NCI-H748 treated with DMSO at 0.1 percent for 48 hours (cell line): ENCODE measurements at places on chromosomes 13 and 19.

DNA sequence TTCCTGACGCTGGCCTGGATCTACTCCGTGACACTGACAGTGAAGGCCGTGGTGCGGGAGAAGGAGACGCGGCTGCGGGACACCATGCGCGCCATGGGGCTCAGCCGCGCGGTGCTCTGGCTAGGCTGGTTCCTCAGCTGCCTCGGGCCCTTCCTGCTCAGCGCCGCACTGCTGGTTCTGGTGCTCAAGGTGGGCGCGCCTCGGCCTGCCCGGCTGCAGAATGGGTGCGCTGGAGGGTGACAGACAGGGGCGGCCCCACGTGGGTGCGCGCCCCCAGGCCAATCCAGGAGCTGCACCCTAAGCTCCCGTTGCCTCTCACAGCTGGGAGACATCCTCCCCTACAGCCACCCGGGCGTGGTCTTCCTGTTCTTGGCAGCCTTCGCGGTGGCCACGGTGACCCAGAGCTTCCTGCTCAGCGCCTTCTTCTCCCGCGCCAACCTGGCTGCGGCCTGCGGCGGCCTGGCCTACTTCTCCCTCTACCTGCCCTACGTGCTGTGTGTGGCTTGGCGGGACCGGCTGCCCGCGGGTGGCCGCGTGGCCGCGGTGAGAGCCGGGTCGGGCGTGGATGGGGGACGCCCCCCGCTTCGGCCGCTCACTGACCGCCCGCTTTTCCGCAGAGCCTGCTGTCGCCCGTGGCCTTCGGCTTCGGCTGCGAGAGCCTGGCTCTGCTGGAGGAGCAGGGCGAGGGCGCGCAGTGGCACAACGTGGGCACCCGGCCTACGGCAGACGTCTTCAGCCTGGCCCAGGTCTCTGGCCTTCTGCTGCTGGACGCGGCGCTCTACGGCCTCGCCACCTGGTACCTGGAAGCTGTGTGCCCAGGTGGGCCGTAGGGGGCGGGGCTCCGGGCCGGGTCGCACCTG, 7.2 kb downstream of the ABCA7 start:
- DNase-seq = no peak

GRCh38 chr19:44782729-44783128, 5.0 kb downstream of the CBLC start:
- DNase-seq = no peak

- DNase-seq = no peak
These were observed 605.7 kb downstream of the FGF9 start for GRCh38 chr13:22276616-22277015.

DNA sequence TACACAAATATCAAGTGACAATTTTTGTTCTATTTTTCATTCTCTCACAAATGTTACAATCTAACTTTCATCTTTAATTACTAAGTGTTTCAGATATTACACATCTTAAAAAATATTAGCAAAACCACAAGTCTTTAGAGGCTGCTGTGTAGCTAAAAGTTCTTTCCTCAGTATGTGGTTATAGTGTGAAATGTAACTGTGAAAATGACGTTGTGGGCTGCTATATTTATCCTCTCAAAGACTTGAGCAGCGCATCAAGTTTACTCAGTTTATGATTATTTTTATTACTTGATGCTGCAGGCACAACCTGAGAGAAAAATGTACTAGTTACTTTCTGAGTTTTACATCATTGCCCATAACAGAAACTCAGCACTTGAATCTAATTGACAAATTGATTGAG, 2860.6 kb upstream of the PCDH20 start:
- DNase-seq = no peak

- DNase-seq = no peak
These were observed 973.7 kb downstream of the UQCRFS1 start for GRCh38 chr19:28239270-28239669.

DNA sequence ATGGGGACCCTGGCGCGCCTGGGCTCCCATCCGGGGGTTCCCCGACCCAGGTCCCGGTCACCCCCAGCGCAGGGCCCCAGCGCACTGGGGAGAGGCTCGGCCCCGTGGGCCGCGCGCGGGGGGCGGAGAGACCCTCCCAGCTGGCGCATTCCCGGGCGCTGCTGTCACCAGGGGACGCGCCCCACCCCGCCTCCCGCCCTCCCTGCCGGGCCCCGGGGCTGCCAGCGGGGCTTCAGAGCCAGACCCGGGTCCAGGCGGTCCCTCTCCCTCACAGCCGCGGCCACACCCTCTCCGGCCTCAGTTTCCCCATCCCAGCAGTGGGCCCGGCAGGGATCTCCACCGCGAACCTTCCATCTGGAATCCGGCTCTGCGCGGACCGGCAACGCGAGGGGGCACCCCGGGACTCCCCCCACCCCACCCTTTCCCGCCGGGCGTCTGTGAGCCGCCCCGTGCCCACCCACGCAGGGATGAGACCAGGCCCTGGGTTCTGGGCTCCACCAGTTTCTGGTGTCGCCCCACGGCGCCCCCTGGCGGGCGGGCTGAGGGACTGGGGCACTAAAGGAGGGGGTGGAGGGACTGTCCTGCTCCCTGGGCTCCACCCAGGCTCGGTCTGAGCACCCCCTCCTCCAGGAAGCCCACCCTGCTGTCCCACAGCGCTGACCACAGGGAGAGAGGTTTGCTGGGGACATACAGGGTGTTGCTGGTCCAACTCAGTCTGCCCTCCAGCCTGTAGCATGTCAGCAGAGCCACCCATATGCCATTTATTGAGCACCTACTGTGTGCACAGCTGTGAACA, 878 bp upstream of the ADAMTSL5 start:
- no peak for DNase-seq

DNA sequence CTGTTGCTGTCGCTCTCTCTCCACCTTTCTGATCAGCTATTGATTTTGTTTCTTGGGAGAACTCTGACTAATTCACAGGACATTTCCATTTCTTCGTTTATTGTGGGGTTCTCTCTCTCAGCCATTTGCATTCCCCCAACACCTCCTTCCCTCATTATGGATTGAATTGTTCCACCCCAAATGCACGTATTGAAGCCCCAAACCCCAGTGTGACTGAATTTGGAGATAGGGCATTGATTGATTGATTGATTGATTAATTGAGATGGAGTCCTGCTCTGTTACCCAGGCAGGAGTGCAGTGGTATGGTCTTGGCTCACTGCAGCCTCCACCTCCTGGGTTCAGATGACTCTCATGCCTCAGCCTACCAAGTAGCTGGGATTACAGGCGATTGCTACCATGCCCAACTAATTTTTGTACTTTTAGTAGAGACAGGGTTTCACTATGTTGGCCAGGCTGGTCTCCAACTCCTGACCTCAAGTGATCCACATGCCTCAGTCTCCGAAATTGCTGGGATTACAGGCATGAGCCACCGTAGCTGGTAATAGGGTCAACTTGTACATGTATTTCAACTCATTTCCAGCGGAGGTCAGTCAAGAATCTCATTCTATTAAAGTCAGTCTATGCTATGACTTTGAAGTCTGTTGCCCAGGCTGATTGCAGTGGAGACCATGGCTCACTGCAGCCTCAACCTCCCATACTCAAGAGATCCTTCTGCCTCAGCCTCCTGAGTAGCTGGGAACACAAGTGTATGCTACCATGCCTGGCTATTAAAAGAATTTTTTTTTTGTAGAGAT, 13.6 kb downstream of the NFILZ start:
- DNase-seq = no peak

GRCh38 chr19:5955636-5955935, 22.4 kb downstream of the RANBP3 start:
- no peak for DNase-seq
